H9 (cell line): ENCODE measurements at places on chromosomes 4 and X. TPM values are rescaled to one million over a fixed set of nuclear protein-coding genes. Genes with fewer than 3 reads are reported as not detected.

Gene TAF7L
- not detected in 2 replicates for total RNA-seq

Gene SLC25A5
- 454 and 472 TPM in 2 replicates for total RNA-seq

Gene IL9R
- total RNA-seq, result 0.72 and 1.1 TPM in 2 replicates

Gene GJB1
- total RNA-seq, result not detected in 2 replicates

Gene POU3F4
- 0.20 and 0.35 TPM in 2 replicates for total RNA-seq

Gene HPGDS
- total RNA-seq, result not detected in 2 replicates

Gene DIPK2B
- not detected in 2 replicates for total RNA-seq

Gene FOXR2
- not detected in 2 replicates for total RNA-seq

Gene ETDC
- not detected in 2 replicates for total RNA-seq

Gene ZNF275
- total RNA-seq, result 11.8 and 12.1 TPM in 2 replicates
